Fibroblast of villous mesenchyme (primary cell): ENCODE measurements at places on chromosomes 6 and 20. TPM values are rescaled to one million over a fixed set of nuclear protein-coding genes. Genes with fewer than 3 reads are reported as not detected.

LAMA4 gene
- 197 and 481 TPM in 2 replicates for total RNA-seq

CASS4 gene
- total RNA-seq = 1.3 and 3.5 TPM in 2 replicates

ADGRB3 gene
- total RNA-seq = under 0.01 and 0.32 TPM in 2 replicates

MCCD1 gene
- not detected in 2 replicates for total RNA-seq

MAP7 gene
- total RNA-seq = 0.64 and 1.3 TPM in 2 replicates

RAB22A gene
- total RNA-seq = 15.1 and 20.7 TPM in 2 replicates

OTOR gene
- total RNA-seq = not detected in 2 replicates

FRK gene
- 0.32 and 0.43 TPM in 2 replicates for total RNA-seq

FLRT3 gene
- total RNA-seq = 2.2 and 2.6 TPM in 2 replicates

FAM83D gene
- total RNA-seq = 7.4 and 17.7 TPM in 2 replicates

PSMB9 gene
- 34.8 and 59.6 TPM in 2 replicates for total RNA-seq

ANKRD60 gene
- total RNA-seq = not detected in 2 replicates

NOX3 gene
- not detected in 2 replicates for total RNA-seq

SNX9 gene
- 37.6 and 39.6 TPM in 2 replicates for total RNA-seq

TFAP2A gene
- total RNA-seq = 2.6 and 13.8 TPM in 2 replicates

APOBEC2 gene
- not detected in 2 replicates for total RNA-seq

OR2B6 gene
- not detected in 2 replicates for total RNA-seq

WFDC10B gene
- total RNA-seq = not detected in 2 replicates

PDYN gene
- not detected in 2 replicates for total RNA-seq

SLX4IP gene
- 3.2 and 5.6 TPM in 2 replicates for total RNA-seq

COMMD7 gene
- 45.8 and 56.7 TPM in 2 replicates for total RNA-seq

ZKSCAN3 gene
- total RNA-seq = 3.2 and 4.7 TPM in 2 replicates

PXDC1 gene
- 82.1 and 92.4 TPM in 2 replicates for total RNA-seq

MATN4 gene
- not detected in 2 replicates for total RNA-seq

FILIP1 gene
- 0.32 and 0.43 TPM in 2 replicates for total RNA-seq

RBM24 gene
- total RNA-seq = 9.0 and 32.4 TPM in 2 replicates

SLC12A5 gene
- total RNA-seq = under 0.01 TPM in 2 replicates

CTAGE9 gene
- not detected in 2 replicates for total RNA-seq

RGS17 gene
- 1.3 and 2.9 TPM in 2 replicates for total RNA-seq

IPCEF1 gene
- total RNA-seq = 0.32 and 0.86 TPM in 2 replicates

BCAS1 gene
- total RNA-seq = under 0.01 TPM in 2 replicates

LKAAEAR1 gene
- under 0.01 TPM in 1 of 2 replicates, not detected in the other for total RNA-seq

TNF gene
- under 0.01 TPM in 2 replicates for total RNA-seq

RPS6KA2 gene
- 15.5 and 20.0 TPM in 2 replicates for total RNA-seq

CST1 gene
- total RNA-seq = 3.9 and 11.3 TPM in 2 replicates

DOP1A gene
- 25.8 and 44.0 TPM in 2 replicates for total RNA-seq

SLC13A3 gene
- total RNA-seq = 1.6 and 4.3 TPM in 2 replicates

TPD52L1 gene
- total RNA-seq = 9.7 and 9.9 TPM in 2 replicates

DEFB112 gene
- total RNA-seq = not detected in 2 replicates

GPLD1 gene
- total RNA-seq = under 0.01 and 0.43 TPM in 2 replicates

DLL1 gene
- 0.86 and 0.97 TPM in 2 replicates for total RNA-seq

MUC21 gene
- total RNA-seq = not detected in 2 replicates

OR2H1 gene
- total RNA-seq = not detected in 2 replicates

PNPLA1 gene
- total RNA-seq = not detected in 2 replicates

ECT2L gene
- not detected in 2 replicates for total RNA-seq

CAP2 gene
- total RNA-seq = 22.2 and 49.7 TPM in 2 replicates

GMNN gene
- 23.5 and 24.2 TPM in 2 replicates for total RNA-seq

CITED2 gene
- 297 and 793 TPM in 2 replicates for total RNA-seq

SCP2D1 gene
- total RNA-seq = not detected in 2 replicates

FAM217A gene
- total RNA-seq = not detected in 2 replicates

ZCCHC3 gene
- 10.6 and 11.2 TPM in 2 replicates for total RNA-seq

CCN6 gene
- total RNA-seq = not detected in 2 replicates

KIF6 gene
- 0.32 and 0.43 TPM in 2 replicates for total RNA-seq

SLC22A7 gene
- total RNA-seq = not detected in 2 replicates

GCNT2 gene
- under 0.01 TPM in 2 replicates for total RNA-seq

AIG1 gene
- 26.7 and 44.9 TPM in 2 replicates for total RNA-seq
